ENCODE measurements at places on chromosomes 3 and 15.

- no peak for DNase-seq
Observed at GRCh38 chr3:112579697-112580096, 17.9 kb downstream of the SLC35A5 start.

DNA sequence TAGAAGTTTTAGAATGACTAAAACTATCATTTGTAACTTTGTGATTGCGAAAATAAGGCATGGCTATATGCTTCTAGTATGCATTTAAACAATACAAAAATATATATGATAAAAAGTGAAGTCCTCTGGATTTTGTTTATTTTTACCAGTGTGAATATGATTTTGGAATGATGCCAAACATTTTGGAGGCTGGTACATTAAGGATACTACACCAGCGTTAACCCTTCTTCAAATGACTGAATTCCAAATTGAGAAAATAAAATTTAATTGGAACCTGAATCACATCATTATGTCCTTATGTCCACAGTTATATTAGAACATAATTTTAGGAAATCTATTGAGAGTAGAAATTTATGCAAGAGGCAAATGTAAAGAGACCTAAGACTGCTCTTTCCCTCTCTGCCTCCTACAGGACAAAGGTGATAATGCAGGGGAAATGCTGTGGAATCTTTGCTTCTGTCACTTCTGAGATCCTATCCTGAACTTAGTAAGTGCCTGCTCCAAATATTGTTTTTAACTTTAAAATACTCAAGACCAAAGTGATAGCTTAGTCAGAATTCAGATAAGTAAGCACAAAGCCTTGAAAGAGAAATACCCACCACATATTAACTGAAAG is 121.1 kb upstream of the NANOGP8 start:
- DNase-seq: no peak

DNA sequence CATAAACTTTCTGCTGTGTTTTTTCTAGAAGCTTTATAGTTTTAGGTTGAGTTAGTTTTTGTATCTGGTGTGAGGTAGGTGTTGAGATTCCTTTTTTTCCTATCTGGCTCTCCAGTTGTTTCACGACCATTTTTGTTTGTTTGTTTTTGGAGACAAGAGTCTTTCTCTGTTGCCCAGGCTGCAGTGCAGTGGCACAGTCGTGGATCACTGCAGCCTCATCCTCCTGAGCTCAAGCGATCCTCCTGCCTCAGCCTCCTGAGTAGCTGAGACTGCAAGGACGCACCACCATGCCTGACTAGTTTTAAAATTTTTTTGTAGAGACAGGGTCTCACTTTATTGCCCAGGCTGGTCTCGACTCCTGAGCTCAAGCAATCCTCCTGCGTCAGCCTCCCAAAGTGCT is 20.6 kb downstream of the RNF111 start:
- no peak for DNase-seq

GRCh38 chr3:14213066-14213774 is 34.6 kb downstream of the LSM3 start:
- DNase-seq: no peak

- DNase-seq: no peak
Observed at GRCh38 chr15:74315626-74316025, 51.8 kb downstream of the CYP11A1 start.

DNA sequence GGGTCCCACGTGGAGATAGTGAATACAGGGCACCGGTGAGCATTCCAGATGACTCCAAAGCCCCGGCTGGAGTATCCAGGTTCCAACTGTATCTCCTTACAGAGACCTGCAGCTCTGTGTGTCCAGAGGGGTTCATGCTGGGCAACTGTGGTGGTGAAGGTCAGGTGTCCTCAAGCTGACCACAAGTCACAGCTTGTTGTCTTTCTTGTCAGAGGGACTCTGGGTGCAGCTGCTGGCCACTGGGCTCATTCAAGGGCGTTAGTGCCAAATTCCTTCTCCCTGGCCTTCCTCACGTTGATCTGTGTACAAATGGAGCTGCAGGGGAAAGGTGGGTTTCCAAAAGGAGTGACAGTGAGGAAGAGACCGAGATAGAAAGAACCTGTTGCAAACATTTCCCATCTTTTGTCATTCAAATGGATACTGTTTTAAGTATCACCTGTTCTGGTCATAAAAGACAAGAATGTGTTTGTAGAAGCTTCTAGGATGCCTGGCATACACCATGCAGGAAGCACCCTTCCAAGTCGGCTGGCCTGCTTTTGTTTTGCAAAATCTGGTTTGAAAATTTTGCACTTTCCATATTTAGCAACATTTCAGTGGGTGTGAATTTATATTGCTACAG is 52.5 kb downstream of the CEMIP start:
- DNase-seq: no peak

- DNase-seq: no peak
Observed at GRCh38 chr3:196600359-196600758, 31.9 kb downstream of the FBXO45 start.

DNA sequence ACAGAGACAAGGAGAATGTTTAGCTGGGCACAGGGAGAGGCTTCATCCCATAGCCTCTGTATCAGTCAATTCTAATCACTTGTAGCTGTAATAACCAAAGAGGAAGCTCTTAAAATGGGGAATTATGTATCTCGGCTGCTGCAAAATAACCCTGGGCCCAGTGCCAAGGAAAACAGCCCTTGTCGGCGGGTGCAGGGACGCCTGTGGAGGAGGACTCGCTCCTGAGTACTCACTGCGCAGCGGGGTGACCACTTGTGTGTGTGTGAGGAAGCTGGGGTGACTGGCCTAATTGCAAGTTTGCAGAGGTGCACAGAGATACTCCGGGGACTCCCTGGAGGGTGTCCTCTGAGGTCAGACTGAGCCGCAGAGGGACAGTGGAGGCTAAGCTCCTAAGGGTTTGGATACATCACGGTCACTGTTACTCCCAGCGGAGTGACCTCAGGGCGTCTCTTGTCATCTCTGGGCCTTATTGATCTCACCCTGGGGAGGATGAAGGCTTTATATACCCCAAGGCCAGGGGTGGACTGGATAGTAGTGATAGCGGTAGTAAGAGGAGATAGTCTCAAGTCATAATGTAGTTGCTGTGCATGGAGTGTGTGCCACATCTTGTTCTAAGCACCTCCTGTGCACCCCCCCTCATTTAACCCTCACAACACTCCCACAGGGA is 37.2 kb downstream of the SLC6A6 start:
- no peak for DNase-seq

DNA sequence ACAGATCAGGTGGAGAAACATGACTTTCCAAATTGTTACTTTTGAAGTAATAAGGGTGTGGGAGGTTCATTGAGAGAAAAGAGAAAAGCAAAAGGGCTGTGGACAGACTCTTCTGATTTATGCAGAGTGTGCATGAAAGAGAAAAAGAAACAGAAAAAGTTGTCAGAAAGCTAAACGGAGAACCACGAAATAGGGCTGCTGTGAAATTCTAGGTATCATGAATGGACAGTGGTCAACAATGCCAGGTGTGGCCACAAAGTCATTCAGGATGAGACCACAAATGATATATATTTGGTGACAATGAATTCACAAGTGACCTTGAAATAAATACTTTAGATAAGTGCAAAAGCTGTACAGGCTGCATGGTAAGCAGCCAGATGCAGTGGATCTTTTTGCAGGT is 170.1 kb downstream of the IL5RA start:
- no peak for DNase-seq

DNA sequence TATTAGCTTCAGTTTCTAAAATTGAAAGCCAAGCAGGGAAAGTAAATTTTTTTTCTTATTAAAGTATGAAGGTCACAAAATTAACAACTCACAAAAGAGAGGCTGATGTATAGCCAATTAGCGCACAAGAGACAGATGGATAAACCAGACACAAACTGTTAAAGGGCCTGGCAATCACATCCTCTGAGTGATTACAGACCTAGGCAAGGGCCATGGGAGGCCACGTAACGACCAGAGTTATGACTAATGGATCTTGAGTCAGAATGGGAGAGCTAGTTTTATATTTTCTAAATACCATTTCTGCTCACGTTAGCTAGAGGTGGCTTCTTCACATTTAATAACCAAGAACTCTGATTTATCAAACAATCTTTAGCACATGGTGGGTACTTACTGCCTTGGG is 17.8 kb upstream of the SCAMP5 start:
- no peak for DNase-seq

Data from CD8-positive, alpha-beta memory T cell (primary cell).